ENCODE measurements at places on chromosomes 1 and 21.

- DNase-seq, result no peak
Observed at GRCh38 chr1:178376008-178376407, 120.8 kb downstream of the CLEC20A start.

GRCh38 chr1:74785944-74786343 lies 53.0 kb downstream of the TYW3 start:
- no peak for DNase-seq

DNA sequence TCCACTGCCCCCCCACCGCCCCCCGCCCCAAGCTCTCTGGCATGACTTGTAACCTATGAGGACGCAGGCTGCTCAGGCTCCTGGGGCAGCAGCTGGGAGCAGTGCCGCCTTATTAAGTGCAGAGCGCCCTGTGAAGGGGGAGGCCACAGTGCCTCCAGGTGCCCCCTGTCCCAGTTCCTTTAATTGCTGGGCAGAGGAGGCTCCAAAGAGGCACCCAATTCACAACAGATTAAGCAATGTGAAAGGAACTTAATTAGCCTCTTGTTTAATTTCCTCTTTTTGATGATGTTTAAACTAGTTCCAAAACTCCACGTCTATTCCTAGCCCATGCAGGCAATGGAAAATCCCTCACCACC lies 3.0 kb downstream of the RXFP4 start:
- no peak for DNase-seq

GRCh38 chr1:244419024-244419423 lies 32.7 kb downstream of the ADSS2 start:
- DNase-seq, result no peak

GRCh38 chr1:52925571-52926005 lies 1.5 kb upstream of the SCP2 start:
- DNase-seq, result no peak
